ENCODE measurements at places on chromosomes 5 and 9.

- no peak for DNase-seq
These were observed 158.2 kb downstream of the MACROH2A1 start for GRCh38 chr5:135240781-135241360.

GRCh38 chr5:92559781-92560180 is 1021.2 kb downstream of the NR2F1-AS1 start:
- no peak for DNase-seq

- DNase-seq = peak; percentile 75
These were observed 18.7 kb upstream of the RNF130 start for GRCh38 chr5:180090098-180090768.

DNA sequence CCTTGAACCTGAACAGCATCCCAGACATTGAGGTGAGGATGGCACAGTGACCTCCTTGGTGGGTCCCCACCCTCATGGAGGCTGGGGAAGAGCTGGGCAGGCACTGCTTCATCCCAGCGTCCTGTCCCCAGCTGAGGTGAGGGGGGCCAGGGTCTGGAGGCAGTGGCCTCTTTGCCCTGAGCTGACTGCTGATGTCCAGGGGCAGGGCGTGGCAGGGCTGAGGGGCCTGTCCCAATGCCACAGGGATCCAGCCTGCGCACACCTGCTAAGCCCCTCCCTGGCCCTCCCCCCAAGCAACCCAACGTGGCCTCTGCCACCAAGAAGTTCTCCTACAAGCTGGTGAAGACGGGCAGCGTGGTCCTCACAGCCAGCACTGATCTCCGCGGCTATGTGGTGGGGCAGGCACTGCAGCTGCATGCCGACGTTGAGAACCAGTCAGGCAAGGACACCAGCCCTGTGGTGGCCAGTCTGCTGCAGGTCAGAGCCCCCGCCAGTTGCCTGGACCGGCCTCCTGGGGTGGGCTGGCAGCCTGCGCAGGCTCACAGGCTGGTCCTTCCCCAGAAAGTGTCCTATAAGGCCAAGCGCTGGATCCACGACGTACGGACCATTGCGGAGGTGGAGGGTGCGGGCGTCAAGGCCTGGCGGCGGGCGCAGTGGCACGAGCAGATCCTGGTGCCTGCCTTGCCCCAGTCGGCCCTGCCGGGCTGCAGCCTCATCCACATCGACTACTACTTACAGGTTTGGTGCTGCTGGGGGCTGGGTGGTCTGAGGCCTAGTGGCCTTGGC is 4.9 kb upstream of the EHMT1 start:
- no peak for DNase-seq

DNA sequence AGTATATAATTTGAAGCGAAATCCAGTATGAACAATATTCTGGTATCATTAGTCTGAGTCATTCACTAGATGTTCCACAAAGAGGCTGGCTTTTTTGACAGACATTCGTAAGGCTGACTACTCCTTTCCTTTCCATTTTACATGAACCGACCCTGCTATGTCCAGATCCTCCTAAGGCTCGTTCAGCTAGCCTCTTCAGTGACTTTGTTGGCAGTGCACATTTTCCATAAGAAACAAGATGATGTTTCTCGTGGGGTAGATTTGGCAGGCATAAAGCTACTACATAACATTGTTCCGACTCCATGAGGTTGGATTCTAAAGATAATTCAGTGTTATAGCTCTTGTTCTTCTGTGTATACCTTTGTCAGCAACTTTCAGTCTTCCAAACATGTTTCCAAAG is 49.0 kb downstream of the ZNF462 start:
- DNase-seq = no peak

DNA sequence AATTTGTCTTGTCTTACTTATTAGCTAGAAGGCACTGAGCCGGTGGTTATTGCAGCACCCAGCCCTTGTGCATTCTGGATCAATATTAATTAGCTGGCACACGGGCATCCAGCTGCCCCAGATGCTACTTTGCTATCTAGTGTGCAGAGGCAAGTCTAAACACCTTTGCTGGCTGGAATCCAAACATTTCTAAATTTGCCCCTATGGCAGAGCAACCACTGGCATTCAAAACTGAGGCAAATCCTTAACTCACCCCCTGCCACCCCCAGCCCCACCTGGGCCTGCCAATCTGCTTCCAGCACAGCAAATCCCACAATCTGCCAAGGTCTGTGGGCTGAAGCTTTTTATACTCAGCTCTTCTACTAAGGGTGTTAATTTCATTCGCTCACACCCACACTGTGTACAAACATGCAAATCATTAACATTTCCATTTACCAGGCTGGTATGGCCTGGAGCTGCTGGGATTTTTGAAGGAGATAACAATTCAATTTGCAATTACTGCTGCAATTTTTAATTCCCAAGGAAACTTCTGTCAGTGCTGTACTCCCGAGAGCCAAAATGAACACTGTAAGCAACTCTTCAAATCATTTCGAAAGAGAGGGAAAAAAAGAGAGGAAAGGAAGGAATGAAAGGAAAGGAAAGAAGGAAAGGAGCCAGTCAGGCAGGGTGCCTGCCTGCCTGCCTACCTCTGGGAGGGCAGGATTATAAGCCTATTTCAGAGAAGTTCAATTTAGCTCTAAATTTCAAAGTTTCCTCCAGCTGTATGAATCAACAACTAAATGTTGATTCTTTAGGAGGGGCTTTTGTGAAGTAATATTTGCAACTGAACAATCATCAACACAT is 35.5 kb downstream of the RAPGEF1 start:
- DNase-seq = no peak

GRCh38 chr5:172303162-172303561 is 19.6 kb upstream of the UBTD2 start:
- no peak for DNase-seq

DNA sequence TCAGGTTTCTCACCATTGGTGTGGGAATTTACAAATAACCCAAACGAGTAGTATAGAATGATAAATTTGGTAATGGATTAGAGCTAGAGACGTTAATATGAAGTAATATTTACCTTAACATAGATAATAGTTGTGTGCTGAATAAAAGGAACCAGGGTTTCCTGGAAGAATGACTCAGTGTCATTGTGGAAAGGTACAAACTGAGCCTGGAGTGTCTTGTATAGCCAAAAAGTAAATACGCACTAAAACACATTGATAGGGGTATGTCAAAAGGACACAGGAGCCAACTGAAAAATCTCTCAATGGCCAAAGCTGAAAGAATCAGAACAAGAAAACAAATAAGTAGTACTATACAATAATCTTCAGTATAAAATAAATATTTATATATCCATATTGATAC is 363.5 kb downstream of the SLCO4C1 start:
- DNase-seq = no peak

DNA sequence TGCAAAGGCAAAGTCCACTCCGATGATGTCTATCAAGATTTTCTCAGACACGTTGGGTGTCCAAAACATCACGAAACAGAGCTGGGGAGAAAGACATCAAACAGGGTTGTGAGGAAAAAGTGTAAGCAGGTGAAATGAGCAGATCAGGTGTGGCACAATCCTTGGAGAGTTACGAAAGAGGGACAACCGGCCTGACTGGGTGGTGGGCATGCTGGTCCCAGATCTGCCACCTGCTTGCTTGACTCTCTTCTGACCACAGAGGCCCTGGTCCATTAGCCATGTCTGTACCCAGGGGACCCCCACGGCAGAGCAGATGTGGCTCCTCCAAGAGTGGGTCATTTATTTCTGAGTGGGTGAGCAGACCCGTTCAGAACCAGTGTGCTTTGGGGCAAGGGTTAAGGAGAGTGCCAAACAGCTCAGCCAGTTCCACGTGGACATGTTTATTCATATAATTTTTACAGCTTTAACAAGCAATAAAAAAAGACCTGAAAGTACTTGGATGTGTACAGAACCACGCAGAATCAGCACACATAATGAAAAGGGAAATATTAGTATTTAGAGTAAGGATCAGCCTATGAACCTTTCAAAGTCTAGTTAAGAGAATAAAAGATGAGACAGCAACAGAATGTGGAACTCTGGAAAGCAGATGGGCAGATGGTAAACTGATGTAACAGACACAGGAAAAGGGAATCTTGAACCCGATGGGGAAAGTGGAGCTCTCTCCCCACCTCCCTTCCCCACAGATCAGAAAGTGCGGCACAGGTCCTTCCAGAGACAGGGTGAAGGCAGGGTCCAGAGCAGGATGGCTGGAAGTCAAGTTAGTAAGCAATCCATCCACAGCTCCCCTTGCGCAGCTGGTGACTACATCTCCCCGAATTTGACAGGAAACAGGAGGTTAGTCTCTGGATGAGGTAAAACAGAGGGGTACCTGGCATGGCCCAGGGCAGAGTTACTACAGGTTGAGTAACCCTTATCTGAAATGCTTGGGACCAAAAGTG is 52.5 kb downstream of the OTULIN start:
- DNase-seq = no peak

DNA sequence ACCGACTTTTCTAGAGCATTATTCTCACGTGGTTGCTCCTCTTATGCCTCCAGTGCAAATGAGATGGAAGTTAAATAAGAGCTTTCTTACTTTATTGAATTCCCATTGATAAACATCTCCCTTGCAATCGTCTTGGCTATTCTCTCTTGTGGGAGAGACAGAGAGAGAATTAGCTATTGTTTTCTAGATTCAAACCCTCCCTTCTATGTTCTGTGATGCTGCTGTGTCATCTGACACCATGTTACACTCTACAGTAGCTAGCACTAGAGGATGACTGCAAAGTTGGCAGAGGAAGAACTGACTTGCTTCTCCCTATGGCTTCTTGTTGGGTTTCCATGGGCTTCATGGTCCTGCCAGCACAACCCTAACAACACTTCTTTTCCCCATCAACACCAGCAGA is 134.6 kb upstream of the RANBP3L start:
- no peak for DNase-seq

- peak; percentile 4 for DNase-seq
These were observed 1.9 kb upstream of the SPDL1 start for GRCh38 chr5:169581580-169582227.

- DNase-seq = no peak
These were observed 66.2 kb downstream of the TRIO start for GRCh38 chr5:14209222-14209822.

- DNase-seq = no peak
These were observed 1625.5 kb upstream of the CDH6 start for GRCh38 chr5:29568028-29568427.

DNA sequence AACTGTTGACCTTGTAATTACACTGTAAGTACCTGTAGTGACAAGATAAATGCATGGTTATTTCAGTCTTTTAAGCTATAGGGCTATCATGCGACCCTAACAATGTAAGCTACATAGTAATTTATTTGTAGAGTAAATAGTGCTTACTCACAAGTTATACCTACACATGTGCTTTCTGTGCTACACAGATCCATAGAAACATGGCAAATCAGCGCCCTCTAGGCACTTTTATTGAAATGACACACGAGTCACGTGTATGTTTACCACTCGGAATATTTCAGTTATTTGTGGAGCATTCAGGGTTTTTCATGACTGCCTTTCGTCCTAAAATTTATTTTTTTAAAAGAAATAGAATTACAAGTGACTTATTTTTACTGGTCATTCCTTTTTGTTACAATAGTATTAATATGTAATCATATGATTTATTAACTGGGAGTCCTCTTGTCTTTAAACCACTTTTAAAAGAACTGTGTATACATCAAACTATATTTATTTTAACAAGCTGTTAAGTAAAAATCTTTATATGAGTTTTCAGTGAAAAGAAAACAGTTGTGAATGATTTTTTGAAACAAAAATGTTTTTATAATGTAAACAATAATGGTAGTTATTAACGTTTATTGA is 1242.3 kb upstream of the WWC1 start:
- DNase-seq = no peak

DNA sequence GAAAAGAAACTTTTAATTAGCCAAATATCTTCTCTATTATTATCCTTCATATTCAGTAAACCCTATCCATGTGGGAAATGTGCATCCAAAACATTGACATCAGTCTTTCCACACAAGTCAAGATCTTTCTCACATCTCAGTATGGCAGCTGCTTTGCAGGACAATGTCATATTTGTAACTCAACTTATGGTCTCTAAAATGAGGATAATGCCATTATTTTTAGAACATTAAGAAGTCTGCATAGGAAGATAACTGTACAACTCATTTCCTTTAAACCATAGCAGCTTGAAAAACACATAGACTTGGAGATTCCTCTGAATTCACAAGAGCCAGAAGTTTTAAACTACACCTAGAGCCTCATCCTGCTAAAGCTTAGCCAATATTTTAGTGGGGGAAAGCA is 43.7 kb downstream of the MCTP1 start:
- DNase-seq = no peak

DNA sequence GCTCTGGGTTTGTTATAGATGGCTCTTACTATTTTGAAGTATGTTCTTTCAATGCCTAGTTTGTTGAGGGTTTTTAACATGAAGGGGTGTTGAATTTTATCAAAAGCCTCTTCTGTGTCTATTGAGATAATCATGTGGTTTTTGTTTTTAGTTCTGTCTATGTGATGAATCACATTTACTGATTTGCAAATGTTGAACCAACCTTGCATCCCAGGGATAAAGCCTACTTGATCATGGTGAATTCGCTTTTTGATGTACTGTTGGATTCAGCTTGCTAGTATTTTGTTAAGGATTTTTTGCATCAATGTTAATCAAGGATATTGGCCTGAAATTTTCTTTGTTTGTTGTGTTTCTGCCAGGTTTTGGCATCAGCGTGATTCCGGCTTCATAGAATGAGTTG is 25.5 kb downstream of the CCDC180 start:
- DNase-seq = no peak

Measured in effector CD8-positive, alpha-beta T cell (primary cell).